ENCODE measurements at places on chromosomes 3 and 15.
A peak's percentile ranks its signal among the peaks of the same experiment; 100 is the strongest.

DNA sequence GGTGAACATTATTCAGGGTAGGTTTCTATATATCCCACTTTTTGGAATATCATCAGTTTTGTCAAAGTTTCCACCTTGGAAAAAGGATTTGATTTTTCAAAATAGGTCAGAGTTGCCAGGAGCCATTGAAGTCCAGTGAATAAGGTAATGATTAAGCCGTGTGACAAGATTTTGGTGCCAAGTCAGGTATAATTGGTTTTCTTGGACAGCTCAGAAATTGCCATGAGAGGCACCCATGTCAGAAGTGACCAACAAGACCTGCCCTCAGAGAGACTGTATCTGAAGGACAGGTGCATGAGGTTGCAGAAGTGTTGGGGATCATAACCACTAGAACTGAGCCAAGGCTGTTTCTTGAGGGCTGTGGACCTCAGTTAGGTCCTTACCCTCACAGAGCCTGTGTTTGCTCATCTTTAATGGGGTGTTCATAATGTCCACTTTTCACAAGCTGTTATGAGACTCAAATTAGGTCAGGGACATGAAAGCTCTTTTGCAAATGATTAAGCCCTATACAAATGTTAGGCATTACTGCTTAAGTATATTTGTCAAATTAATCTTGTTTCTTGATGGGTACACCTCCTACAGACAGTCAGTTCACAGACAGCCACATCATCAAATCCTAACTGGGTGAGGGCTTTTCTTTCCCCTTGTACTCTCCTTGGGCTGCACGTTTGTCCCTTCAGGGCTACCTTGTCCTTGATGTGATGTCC lies 32.3 kb downstream of the CASR start:
- no peak for DNase-seq

- no peak for DNase-seq
Observed at GRCh38 chr3:127853681-127854080, 31.4 kb upstream of the MGLL start.

GRCh38 chr3:118641608-118642007 lies 393.0 kb downstream of the IGSF11 start:
- no peak for DNase-seq

GRCh38 chr15:28107111-28107903 lies 8.2 kb upstream of the OCA2 start:
- DNase-seq, result no peak

- no peak for DNase-seq
Observed at GRCh38 chr15:85314146-85314545, 66.3 kb upstream of the AKAP13 start.

GRCh38 chr3:120161902-120162301 lies 67.7 kb upstream of the GSK3B start:
- no peak for DNase-seq

GRCh38 chr3:183968666-183969245 lies 48.9 kb downstream of the ABCC5 start:
- no peak for DNase-seq

DNA sequence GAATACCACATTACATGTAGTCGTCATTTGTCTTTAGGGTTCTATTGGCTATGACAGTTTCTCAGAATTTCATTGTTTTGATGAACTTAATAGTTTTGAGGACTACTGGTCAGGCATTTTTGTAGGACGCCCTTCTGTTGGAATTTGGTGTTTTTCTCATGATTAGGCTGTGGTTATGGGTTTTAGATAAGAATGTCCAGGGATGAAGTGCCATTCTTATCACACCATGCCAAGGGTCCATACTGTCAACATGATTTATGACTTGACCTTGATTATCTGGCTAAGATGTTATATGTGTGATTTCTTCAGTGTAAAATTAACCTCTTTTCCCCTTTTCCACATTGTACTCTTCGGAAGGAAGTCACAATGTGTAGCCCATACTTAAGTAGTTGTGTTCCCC lies 135.3 kb downstream of the DIPK2A start:
- DNase-seq, result no peak

GRCh38 chr3:186472456-186473008 lies 71.6 kb downstream of the CRYGS start:
- no peak for DNase-seq

GRCh38 chr3:10950476-10951294 lies 41.9 kb upstream of the SLC6A1 start:
- DNase-seq, result peak; percentile 61

- DNase-seq, result no peak
Observed at GRCh38 chr15:74873756-74874424, 725 bp upstream of the SCAMP2 start.

DNA sequence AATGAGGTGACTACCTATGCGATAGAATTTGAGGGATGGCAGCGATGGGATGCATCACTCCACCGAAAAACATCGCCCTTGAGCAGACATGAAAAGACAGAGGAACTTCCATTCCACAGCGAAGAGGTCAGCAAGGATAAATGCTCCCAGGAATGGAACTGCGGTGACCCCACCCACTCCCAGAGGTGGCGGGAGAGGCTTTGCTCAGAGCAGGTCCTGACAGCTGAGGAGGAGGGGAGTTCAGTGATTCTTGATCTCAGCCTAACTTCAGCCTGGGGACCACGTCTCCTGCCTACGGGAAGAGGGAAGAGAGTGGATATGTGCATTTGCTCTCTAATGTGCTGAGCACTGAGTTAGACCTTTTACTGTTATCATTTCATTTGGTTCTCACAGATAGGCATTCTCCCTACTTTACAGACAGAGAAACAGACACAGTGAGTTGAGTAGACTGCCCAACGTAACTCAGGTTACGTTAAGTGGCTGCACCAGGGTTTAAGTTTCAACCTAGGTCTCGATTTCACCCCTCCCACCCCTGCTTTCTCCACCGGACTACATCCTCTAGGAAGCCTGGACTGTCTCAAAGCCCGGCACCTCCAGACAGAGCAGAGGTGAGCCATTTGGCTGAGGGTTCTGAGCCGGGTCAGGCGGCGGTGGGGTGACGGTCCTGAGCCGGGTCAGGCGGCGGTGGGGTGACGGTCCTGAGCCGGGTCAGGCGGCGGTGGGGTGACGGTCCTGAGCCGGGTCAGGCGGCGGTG lies 170.0 kb downstream of the RAB11A start:
- no peak for DNase-seq

DNA sequence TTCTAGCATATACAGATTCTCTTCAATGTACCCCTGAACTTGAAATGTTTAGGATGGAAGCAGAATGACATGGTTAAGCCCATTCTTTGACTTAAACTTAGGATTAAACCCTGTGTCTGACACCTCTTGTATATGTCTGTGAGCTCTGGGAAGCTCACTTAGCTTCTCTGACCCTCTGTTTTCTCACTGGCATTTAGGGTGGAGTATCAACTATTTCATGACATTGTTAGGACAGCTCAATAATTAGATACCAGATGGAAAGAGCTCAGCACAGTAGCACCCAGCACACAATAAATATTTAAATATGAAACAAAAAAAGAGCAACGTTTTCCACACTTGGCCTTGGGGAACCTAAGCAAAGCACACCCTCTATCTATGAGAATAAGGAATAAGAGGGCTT lies 18.2 kb upstream of the RPS17 start:
- DNase-seq, result no peak

- no peak for DNase-seq
Observed at GRCh38 chr3:134363381-134363755, 10.9 kb downstream of the AMOTL2 start.

GRCh38 chr15:72252663-72253299 lies 19.6 kb downstream of the PARP6 start:
- DNase-seq, result no peak

DNA sequence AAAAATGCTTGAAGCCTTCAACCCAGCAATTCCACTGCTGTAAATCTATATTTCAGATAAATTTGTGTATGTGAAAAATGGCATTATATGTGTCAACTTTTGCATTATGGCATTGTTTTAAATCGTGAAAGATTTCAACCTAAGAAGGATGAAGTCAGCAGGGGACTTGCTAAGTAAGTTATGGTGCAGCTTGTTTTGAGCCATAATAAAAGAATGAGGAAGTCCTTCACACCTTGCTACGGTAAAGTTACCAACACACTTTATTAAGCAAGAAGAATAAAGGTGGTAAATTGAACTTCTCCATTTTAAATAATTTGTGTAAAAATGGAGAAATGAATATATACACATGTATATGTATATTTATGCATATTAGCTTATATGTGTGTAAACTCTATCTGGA lies 371.4 kb downstream of the ROBO2 start:
- no peak for DNase-seq

- DNase-seq, result no peak
Observed at GRCh38 chr3:150170852-150171520, 200.3 kb upstream of the PFN2 start.

GRCh38 chr3:63303238-63303637 lies 25.1 kb downstream of the SYNPR start:
- no peak for DNase-seq

DNA sequence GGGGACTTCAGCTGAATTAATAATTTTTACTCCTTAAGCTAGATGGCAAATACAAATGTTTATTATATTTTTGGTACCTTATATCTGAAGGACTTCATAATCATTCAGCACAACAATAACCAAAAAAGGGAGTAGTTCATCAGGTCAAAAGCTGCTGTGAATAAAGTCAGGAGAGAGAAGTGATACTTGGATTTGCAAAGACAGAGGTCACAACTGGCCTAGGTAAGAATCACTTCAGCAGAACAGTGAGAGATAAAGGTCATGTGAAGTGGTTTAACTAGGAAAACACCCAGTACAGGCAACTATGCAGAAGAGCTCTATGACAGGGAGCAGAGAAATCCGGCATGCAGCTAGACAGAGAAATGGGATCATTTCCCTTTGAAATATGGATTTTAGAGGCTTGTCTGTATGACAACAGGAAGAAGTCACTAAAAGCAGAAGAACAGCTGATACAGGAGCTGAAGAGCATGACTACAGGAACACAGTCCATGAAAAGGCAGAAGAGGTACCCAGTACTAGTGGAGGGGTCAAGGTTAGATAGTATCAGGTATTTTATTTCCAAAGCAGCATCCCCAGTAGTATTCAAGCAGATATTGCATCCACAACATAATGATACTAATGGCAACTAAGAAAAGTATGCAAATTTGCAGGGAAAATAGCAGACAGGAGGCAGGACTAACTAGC lies 25.7 kb downstream of the ZMAT3 start:
- DNase-seq, result no peak

- DNase-seq, result no peak
Observed at GRCh38 chr15:56996093-56996492, 77.6 kb downstream of the TCF12 start.

- no peak for DNase-seq
Observed at GRCh38 chr3:169869484-169870220, at the start of gene LRRC31. TSS of gene LRRC31 (minus strand) at chr3:169869935. CDS start at chr3:169869807, 128 bp downstream.

DNA sequence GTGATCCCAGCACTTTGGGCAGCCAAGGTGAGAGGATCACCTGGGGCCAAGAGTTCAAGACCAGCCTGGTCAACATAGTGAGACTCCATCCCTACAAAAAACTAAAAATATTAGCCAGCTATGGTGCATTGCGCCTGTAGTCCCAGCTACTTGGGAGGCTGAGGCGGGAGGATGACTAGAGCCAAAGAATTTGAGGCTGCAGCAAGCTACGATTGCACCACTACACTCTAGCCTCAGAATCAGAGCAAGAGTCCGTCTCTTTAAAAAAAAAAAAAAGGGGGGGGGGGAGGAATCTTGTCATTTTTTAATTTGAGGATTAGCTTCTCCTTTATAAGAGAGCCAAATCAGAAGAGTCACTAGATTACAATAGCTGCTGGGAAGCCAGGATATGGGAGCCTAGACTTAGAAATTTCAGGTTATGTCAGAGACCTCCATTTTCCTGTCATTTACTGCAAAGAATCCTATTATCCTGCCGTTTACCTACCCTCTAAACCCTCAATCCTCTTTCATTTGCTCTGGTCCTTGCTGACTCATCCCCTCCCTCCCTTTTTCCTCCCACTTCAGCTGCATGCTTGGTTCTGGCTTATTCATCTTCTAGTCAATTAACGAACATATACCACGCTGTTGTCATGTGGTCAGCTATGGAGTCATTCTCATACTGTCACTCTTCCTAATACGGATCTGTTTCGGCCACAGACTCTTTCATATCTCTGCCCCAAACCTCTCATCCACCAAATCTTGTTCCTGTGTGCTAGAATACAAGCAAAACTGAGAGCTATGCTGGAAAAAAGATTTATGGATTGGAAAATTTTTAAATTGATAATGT lies 83.8 kb upstream of the PPIB start:
- peak; percentile 93 for DNase-seq

GRCh38 chr3:73558727-73559075 lies 66.0 kb downstream of the PDZRN3 start:
- no peak for DNase-seq

DNA sequence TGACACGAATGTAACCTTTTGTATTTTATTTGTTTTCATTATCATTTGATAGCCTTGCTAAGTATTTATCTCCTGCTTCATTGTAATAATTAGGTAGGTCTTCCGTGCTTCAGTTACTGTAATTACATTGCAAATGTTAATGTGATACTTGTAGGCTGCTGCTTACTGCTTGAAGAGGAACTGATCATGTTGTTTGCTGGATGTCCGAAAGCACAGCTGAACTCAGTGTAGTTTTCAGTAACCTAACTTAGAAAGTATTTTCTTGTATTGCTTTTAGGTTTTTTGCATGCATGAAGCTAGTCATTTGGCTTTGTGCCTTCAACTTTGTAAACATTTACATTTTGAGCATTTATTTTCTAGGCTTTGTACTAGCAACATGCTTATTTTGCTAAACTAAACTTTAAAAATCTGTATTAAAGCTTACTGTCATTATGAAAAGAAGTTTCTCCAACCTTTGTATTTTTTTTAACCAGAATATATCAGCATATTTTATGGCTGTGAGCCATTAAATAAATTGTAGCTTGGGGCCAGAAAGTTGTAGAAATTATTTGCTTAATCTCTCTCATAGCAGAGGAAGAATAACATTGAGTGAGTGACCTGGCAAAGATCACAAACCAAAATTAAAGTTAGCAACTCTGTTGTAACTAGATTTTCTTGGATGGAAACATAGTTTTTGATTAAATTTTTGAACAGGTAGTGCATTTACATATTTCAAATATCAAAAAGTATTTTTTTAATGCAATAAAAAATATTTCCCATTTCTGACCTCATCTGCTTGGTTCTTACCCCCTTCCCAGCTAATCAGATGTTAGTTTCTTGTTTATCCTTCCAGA lies 30.7 kb downstream of the SACM1L start:
- DNase-seq, result no peak

DNA sequence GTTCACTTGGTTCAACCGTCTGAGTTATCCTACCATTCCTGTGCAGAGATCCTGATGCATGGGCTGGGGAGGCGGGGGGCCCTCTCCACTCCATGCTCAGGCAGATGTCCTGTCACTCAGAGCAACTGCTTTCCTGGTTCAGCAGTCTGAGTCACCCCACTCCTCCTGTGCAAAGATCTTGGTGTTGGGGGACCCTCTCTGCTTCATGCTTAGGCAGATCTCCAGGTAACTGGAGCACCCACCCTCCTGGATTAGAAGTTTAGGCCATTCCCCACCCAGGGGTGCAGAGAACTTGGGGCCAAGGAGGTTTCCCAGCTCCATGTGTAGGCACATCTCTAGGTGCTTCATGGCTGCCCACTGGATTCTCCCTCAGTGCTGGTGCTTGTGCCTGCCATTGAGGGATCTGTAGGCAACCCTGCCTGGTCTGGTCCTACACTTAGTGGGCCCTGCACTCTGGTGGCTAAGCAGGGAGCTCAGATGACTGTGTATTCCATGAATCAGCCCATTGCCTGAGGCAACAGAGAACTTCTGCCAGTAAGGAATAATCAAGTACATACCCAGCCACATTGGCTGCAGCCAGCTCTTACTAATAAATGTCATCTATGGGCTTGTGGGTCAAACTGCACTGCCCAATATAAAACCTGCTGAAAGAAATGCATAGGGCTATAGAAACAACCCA lies 465.4 kb upstream of the THBS1 start:
- no peak for DNase-seq

Measured in brain microvascular endothelial cell (primary cell).